ENCODE measurements at places on chromosomes 12 and 14. TPM values are rescaled to one million over a fixed set of nuclear protein-coding genes. Genes with fewer than 3 reads are reported as not detected.

- no peak for DNase-seq
Measured at GRCh38 chr14:74261288-74261687, 22.0 kb downstream of the VSX2 start.

- DNase-seq, result peak; percentile 81
Measured at GRCh38 chr14:102774391-102775153, 2.7 kb upstream of the TRAF3 start.

DNA sequence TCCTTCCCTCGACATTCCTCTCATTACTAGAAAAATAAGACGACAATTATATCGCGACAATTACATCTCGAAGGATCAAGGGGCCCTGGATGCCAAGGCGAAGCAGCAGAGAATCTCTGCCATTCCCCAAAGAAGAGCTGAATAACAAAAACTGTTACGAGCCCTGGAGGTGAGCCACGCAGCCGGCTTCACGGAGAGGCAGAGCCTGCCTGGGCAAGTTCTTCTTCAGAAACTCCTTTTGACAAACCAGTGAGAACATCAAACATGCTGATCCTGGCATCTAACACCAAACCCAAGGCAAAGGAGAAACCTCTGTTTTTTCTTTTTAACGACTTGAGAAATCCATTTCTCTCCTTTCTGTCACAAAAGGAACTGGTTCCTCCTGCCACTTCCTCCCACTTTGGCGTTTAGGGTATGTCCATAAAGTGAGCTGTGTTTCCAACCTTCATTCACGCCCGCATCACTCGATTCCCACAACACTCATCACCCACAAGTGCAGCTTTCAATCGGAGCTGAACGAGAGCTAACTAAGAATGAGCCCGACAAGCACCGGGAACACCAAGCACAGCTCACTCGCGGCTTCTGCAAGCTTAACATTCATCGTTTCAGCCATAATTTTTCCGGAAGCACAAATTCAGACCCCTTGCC, 21.5 kb downstream of the CCDC88C start:
- DNase-seq, result no peak

DNA sequence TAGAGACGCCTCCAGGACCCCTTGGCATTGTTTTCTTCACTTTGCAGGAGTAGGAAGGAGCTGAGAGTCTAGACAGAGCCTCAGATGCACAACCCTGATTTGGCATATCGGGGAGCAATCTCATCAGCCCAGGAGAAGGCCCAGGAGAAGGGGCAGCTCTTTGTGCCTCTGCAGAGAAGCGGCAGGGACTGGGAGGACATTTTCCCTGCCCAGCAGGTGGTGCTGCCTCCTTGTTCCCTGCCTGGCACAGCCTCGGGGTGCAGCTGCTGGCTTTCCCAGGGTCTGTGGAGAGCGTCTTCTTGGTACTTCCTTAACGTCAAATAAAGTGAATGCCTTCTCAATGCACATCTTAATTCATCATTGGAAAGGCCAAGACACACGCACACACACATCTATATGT, 419.5 kb downstream of the TMEM121 start:
- no peak for DNase-seq

GRCh38 chr14:83289896-83290295, 1756.2 kb upstream of the SEL1L start:
- DNase-seq, result no peak

DNA sequence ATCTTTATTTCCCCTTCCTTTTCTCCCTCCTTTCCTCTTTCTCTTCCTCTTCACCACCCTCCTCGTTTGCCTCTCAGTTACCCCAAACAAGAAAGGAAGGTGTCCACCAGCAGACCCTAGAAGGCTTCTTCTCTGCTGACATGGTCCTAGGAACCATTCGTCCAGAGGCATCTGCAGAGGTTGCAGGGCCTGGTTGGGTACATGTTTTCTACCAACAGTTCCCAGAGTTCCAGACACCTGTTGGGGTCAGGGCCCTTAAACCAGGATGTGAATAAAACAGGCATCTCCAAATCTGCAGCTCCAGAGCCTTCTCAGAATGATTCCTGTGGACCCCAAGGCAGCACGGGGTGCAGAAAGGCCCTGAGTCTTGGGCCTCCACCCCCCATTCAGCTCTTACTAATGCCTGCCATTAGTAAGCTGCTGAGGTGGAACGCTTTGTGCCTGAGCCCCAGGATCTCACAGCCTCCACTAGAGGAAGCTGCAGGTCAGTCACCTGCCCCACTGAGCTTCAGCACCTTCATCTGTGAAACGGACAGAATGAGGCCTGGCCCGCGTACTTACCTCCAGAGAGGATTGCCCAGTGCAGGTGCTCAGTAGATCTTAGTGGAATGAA, 130.4 kb downstream of the DICER1 start:
- no peak for DNase-seq

- no peak for DNase-seq
Measured at GRCh38 chr14:66610154-66610563, 102.2 kb downstream of the GPHN start.

DNA sequence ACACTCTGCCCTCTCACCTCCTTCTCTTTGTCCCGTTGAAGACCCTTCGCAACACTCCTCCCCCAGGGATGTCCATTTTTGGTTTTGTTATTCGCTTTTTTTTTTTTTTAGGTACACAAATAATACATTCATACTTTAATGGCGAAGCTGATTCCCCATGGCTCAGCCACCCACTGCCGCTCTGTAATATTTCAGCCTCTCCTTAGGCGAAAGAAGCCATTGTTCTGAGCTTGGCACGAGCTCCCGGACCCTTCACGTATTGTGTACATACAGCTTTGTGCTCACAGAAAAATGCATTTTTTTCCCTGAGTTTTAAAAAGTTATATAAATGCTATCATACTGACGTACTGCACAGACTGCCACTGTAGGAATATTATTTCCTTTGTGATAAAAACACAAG, 115.0 kb downstream of the TMEM132C start:
- DNase-seq, result no peak

The PIWIL1 gene
- 0.13 TPM for polyA plus RNA-seq

The JPH4 gene
- polyA plus RNA-seq, result 13.5 TPM

The COCH gene
- 3.3 TPM for polyA plus RNA-seq

The VWF gene
- 18.1 TPM for polyA plus RNA-seq
